ENCODE measurements at places on chromosomes 2 and 18.

DNA sequence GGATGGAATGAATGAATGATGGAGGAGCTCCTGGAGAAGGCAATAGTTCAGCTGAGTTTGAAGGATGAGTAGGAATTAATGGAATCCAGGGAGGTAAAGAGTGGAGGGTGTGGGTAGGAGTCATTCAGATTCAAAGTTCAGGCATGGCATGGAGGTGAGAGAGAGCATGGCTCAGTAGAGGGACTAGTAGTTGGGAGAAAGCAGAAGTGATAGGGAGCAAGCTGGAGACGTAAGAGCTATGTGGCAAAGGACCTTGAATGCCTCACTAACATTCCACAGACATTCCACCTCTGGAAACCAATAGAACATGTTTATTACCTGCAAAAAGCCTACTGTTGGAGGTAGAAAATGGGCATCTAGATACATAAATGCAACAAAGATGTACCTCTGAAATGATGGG lies 170.1 kb downstream of the HAUS1 start:
- DNase-seq, result no peak

DNA sequence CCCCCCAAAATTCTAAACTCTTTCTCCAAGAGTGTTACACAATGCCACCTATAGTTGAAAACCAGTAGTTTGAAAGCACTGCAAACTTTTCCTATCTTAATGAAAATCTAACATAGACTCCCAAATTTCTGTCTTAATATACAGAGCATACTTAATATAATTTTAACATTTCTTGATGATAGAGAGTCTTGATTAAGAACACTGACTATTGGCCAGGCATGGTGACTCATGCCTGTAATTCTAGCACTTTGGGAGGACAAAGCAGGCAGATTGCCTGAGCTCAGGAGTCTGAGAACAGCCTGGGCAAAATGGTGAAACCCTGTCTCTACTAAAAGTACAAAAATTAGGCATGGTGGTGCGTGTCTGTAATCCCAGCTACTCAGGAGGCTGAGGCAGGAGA lies 34.2 kb downstream of the ASXL2 start:
- DNase-seq, result no peak

- no peak for DNase-seq
These were observed at the start of gene ADCYAP1 for GRCh38 chr18:904218-905090. ADCYAP1 (plus strand) TSS chr18:904871; CDS start chr18:905387, 516 bp downstream.

DNA sequence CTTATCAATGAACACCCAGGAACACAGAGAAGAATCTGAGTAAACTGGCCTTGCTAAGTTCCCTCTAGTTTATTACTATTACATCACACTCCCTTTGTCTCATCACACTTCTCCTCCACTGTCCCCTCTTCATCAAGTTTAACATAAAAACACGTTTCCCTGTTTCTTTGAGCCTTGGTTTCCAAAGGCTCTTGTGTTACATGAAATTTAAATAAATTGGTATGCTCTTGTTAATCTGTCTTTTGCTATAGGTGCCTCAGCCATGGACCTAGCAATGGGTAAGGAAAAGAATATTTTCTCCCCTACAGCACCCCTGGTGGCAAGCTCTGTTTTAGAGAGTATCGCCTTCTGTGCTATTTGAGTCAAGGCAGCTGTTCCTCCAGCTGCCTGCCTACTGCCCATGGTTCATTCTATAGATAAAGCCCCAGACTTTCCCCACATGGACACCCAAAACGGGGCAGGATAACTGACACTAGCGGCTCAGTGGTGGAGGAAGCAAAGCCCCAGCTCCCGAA lies 31.8 kb downstream of the TGIF1 start:
- DNase-seq, result no peak

DNA sequence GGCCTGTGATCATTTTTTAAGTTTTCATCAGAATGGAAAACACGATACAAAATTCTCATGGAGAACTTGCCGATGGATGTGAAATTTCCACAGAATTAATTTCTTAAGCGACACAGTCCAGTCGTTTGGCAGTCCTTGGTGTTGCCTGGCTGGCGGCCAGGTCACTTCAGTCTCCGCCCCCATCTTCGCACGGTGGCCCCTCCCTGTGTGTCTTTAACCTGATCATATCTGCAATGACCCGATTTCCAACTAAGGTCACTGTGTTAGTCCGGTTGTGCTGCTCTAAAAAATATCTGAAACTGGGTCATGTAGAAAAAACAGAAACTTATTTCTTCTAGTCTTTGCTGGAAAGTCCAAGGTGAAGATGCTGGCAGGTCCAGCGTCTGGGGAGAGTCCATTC lies 44.5 kb upstream of the COPS8 start:
- no peak for DNase-seq

- no peak for DNase-seq
These were observed 586 bp upstream of the ANKRD23 start for GRCh38 chr2:96844405-96844808.

DNA sequence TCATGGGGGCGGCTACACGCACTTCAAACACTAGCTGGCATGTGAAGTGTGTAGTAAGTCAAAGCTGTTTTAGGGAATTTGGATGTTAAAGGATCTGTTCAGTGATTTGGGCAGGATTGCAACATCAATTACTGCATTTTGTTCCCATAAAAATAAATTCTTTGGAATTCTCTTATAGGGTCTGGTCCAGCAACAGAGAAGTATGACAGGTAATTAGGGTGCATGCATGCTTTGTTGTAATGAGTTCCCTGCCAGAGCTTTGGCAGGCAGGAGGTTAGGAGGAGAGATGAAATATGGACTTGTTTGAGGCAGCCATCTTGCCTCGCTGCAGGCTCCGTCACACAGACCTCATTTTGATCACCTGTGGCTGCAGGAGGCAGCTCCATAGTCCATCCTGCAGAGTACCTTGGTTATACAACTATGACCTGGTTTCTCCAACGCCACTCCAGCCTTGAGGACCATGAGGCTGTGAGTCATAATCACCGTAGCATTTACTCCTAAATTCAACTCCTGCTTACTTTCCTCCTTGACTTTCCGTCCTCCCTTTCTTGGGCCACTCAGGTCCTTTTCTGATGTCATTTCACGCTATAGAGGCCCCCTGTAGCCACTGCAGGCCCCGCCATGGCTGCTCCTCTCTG lies 26.5 kb upstream of the EML4 start:
- DNase-seq, result no peak

DNA sequence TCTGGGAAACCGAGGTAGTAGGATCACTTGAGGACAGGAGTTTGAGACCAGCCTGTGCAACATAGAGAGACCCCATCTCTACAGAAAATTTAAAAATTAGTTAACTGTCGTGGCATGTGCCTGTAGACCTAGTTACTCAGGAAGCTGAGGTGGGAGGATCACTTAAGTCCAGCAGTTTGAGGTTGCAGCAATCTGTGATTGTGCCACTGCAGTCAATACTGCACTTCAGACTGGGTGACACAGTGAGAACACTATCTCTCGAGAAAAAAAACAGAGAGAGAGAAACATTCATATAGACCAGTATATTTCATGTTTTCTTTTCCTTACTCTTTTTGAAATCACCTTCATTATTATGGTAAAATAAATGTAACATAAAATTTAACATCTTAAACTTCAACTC lies 290.7 kb upstream of the CYP26B1 start:
- no peak for DNase-seq

DNA sequence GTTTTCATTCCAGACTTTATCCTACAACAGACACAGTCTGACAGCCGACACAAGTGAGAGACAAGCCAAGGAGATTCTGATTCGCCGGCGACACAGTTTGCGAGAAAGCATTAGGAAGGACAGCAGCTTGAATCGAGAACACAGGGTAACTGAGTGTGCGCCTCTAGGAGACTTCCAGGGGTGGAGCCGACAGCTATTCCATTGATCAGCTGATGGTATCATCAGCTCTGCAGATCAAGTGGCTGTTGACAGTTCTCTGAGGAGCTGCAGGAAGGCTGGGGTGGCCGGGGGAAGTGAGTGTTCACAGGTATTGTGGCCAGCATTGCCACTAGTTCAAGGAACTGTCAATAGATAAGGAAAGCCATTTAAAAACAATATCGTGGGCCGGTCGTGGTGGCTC lies 57.3 kb upstream of the TMEM182 start:
- DNase-seq, result no peak

DNA sequence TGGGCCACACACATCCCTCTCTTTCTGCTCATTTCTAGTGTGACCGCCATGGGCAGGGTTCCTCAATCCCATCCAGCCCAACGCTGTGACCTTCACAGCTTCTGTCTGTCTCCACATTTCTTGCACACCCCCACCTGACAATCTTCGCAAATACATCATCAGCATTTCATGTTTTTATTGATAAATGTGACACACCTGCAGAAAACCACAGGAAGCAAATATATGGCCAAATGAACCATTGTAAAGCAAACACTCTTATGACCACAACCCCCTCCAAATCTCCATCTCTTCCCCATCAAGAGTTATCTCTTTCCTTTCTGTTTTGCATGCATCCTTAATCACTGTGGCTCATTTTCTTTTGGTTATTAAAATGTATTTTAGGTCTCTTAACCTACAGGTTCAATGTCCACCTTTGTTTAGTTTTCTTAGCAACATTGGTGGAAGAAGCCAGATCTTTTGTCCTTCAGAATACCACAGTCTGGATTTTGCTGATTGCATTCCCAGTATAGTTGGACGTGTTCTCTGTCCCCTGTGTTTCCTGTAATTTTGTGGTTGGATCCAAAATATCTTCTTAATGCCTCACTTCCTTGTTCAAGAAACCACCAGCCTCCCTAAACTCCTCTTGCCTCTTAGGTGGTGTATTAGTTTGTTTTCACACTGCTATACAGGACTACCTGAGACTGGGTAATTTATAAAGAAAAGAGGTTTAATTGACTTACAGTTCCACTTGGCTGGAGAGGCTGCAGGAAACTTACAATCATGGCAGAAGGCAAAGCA lies 9.8 kb upstream of the NCK2 start:
- DNase-seq, result no peak

DNA sequence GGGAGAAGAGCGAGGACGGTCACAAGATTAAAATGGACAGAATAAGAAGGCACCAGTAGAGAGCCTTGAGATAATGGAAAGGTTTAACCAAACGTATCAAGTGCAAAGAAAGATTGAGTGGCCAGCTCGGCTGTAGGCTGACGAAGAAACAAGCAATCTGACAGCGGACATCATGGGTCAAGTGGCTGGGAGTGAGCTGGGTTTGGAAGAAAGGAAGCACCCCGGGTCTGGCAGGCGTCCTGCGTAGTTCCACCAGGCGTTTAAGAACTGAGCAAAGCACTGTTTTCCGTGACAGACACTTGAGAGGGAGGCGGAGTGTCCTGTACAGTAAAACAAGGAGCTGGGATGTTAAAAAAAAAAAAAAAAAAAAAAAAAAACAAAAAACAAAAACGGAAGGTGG lies 27.1 kb downstream of the DAPL1 start:
- DNase-seq, result no peak

- no peak for DNase-seq
These were observed 361.8 kb downstream of the RND3 start for GRCh38 chr2:150125708-150126107.

GRCh38 chr2:149489452-149489851 lies 98.1 kb downstream of the MMADHC start:
- no peak for DNase-seq

GRCh38 chr2:479031-479430 lies 191.1 kb upstream of the ALKAL2 start:
- DNase-seq, result no peak

GRCh38 chr2:233993461-233993860 lies 57.0 kb upstream of the SPP2 start:
- no peak for DNase-seq

- DNase-seq, result no peak
These were observed 138.1 kb downstream of the TWIST2 start for GRCh38 chr2:238985931-238986446.

GRCh38 chr2:181656450-181657291 lies at the start of gene CERKL:
CERKL (minus strand) TSS chr2:181657105; CDS start chr2:181657006, 99 bp downstream.
- no peak for DNase-seq

DNA sequence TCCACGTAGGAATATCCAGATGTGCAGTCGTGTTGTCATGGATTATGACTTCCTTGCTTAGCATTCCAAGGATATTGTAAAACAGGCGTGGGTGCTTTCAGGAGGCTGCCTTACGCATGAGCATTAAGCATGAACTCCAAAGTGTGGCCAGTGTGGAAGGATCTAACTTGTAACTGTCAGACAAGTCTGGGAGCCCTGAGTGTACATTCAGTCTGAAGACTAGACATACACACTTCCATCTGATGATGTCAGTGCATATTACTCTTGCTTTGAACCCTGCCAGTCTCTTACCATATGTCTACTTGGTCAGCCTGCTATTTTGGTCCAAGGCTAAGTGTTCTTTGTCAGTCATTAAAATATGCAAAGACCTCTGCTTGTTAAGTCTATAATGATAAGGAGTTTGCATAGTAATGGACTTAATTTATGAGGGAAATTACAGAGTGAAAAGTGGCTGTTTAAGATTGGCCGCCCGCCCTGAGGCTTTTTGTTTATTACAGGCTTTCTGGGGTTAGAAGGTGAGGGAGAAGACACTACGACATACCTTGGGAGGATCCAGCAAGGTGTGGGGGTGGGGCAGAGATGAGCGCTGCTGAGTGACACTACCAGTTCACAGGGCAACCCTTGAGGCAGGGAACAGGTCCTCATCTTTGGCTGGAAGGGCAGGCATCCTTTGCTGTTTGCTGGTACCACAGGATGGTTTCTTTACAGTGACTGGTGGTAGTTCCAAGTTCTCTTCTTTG lies 48.3 kb downstream of the CABLES1 start:
- no peak for DNase-seq

DNA sequence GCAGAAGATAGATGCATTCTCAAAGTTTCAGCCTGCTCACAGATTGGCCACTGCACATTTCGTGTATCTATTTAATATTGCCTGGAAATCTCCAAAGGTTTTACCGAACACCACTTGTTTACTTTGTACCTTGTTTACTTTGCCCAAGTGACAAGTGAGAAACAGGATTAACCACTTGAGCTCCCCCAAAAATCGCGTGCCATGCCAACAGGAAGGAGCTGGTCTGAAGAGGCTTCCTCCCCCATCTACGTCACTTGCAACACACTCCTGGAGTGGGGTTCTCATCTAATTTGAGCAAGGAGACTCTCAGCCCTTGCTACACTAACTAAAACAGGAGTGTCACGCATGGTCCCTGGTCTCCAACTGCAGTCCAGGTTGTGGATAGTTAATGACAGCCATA lies 212.5 kb upstream of the TMEM200C start:
- no peak for DNase-seq

- no peak for DNase-seq
These were observed 48.0 kb upstream of the CABYR start for GRCh38 chr18:24090876-24091275.

GRCh38 chr2:159758686-159759085 lies 39.3 kb downstream of the CD302 start:
- DNase-seq, result no peak
